ENCODE measurements at places on chromosomes 3 and 15. TPM values are rescaled to one million over a fixed set of nuclear protein-coding genes. Genes with fewer than 3 reads are reported as not detected.

CSTA gene
- total RNA-seq, result 40.3 TPM

DNA sequence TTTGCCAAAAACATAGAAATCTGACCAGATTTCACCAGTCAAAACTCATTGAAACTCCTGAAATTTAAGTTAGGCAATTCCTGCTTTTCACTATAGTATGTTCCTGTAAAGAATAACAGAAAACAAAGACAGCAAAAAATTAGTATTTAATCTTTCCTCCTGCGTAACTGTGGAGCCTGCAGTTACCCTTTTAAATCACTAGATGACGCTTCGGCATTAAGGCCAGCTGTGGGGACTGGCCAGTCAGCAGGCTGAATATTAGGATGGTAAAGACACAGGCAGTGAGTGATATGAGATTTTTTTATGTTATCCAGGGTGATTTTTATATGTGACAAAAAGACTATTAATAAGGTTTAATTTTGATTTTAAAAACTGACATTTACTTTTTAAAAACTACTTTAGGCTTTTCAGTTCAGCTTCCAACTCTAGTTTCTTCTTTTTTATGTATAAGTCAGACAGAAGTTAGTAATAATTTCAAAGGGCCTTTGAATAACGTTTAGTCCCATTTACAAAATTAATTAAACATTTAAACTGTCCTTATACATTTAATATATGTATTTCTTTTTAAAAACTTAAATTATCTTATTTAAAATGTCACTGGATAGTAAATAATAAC lies 165.1 kb downstream of the PPM1L start:
- DNase-seq, result no peak

DNA sequence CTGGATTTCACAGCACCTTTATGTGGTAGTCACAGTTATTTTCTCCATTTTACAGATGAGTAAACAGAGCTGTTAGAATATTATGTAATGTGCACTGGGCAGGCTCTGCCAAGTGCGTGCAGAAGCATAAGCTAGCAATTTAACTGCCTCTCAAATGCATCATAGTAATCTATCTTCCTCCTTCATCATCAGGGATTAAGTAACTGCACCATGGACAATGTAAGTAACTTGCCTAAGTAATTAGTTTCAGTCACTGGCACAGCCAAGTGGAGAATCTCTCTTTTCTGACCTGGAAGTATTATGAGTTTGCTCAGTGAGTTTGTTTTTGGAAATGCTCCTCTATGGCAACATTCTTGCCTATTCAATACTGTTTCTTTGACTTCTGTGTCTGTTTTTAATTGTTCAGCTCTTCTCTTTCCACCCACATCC lies 260.5 kb downstream of the PTPRG start:
- DNase-seq, result no peak

DNA sequence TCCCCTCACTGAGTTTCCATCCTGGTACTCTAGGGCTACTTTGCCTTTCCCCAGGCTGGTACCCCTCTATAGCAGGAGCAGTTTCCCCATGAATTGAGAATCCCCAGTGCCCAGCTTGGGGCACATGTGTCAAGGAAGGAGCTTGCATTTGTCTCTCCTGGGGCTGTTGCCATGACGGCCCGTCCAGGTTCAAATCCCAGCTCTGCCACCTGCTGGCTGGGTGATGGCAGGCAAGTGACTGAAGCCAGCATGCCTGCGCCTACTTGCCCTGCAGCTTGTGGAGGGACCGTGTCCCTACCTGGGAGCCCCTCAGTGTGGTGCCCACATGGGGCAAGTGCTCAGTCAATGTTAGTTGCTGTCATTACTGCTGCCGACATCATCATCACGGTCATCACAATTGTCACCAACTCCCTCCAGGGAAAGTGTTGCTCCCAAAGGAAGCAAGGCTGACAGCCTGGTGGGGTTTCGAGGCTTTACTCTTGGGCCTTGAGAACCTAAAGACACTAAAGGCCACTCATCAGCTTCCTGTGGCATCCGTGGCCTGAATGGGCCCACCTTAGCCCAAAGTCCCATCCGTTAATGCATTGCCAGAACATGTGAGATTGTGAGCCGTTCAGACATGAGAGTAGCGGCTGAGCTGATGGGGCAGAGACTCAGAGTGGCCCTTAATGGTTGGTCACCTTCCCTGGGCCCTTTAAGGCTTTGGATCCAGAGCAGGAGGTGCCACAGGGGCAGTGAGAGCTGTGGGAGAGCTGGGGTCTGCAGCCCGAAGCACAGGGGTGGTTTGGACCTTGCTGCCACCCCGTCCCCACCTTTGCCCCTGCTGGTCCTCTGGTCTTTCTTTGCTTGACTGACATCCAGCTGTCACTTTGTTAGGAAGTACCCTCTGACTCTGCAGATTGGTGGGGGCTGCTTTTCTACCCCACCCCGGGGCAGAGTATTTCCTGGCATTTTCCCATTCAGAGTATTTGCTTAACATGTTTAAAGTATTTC lies 144.4 kb downstream of the DNAJB8 start:
- DNase-seq, result peak; percentile 69

GRCh38 chr15:44641651-44642050 lies 21.8 kb downstream of the SPG11 start:
- DNase-seq, result no peak

GRCh38 chr3:13543253-13543652 lies 5.7 kb upstream of the FBLN2 start:
- DNase-seq, result peak; percentile 40

ALDH1A3 gene
- total RNA-seq, result 24.2 TPM

DNA sequence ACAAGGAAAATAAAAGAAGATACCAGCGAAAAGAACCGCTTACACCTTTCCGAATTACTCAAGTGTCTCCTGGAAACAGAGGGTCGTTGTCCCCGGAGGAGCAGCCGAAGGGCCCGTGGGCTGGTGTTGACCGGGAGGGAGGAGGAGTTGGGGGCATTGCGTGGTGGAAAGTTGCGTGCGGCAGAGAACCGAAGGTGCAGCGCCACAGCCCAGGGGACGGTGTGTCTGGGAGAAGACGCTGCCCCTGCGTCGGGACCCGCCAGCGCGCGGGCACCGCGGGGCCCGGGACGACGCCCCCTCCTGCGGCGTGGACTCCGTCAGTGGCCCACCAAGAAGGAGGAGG lies 325 bp downstream of the ALCAM start:
- DNase-seq, result no peak

ABCF3 gene
- 77.4 TPM for total RNA-seq

GRCh38 chr15:50681467-50681866 lies 5.1 kb downstream of the TRPM7 start:
- no peak for DNase-seq

OXNAD1 gene
- total RNA-seq, result 13.1 TPM

MINAR1 gene
- total RNA-seq, result 0.66 TPM

- DNase-seq, result no peak
Measured at GRCh38 chr3:196793246-196793645, 53.6 kb downstream of the PAK2 start.

Data from breast epithelium (tissue), 4 donors.